ENCODE measurements at places on chromosomes 16 and 17.

- no peak for DNase-seq
Measured at GRCh38 chr16:51487880-51488279, 336.8 kb upstream of the SALL1 start.

DNA sequence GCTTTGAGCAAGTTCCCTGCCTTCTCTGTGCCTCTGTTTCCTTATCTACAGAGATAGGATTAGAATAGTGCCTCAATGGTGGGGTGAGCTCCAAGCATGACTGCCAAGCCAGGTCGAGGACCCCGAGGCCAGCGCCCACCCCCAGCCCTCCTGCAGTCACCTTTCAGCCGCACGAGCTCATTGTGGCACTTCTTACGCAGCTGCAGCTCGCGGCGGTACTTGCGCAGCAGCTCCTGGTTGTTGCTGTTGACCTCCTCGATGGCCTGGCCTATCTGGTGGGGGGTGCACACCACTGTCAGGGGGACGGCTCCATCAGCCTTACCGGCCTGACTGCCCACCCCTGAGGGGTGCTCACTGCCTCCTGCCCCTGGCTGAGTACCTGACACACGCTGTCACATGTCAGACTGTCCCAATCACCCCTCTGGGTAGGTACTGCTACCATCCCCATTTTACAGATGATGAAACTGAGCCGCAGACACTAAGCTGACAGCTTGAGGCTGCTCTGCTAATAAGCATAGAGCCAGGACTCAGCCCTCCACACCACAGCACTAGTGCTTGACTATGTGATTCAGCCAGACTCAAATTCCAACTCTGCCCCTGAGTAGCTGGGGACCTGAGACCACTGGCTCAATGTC lies 31.3 kb downstream of the KATNB1 start:
- DNase-seq: no peak

- DNase-seq: peak; percentile 96
Measured at GRCh38 chr17:75666959-75667790, at the start of the genes RECQL5 and SAP30BP. Gene RECQL5 (minus strand): TSS chr17:75667154. CDS start chr17:75666557, 597 bp downstream. Gene SAP30BP (plus strand): TSS chr17:75667338. CDS start chr17:75667373, 35 bp downstream.

DNA sequence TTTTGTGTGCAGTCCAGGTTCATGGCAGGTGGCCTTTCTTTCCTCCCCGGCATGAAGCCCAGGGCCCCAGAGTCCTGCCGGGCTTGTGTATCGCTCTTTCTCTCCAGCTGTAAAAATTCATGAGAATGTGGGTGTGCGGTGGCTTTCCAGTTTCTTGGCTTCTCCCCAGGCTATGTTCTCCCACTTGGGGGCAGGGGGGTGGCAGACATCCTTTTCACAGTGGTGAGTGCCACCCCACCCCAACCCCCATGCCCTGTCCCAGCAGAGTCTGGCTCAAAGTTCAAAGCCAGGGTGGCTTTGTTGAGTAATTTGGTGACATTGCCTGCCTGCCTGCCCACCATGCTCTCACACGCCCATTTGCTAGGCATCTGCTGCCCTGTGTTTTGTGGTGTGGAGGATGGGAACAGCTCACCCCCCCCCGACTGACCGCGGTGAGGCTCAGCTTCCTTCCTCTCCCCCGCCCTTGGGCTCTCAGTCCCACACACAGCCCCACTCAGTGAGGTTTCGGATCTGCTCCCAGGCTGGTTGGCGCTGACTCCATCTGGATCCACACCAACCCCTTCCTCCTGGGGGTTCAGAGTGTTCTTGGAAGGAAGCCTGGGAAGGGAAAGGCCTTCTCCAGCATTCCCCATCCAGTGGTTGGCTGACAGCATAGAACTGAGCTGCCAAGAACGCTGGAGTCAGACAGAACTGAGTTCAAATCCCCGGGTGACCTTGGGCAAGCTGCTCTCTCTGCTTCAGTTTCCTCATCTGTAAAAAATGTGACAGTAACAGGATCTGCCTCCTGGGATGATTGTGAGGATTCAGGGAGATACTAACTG lies 36.0 kb downstream of the CHD9 start:
- DNase-seq: peak; percentile 99

- no peak for DNase-seq
Measured at GRCh38 chr16:68183046-68183445, 52.9 kb downstream of the ESRP2 start.

DNA sequence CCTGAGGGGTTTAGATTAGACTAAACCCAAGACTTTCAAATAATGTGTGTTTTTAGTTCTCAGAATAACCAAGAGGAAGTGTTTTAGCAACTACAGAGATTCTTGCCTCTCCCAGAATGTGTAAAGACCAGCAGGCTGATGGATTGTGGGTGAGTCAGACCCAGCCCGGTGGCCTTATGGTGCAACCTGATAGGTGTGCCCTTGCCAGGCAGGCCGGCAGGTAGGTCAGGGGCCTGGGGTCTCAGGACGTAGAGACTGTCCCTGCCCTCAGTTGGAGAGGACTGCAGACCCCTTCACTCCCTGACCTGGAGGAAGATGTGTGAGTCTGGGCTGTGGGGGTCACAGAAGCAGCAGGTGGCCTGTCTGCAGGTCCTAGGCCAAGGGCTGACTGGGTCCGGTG lies 47.2 kb upstream of the ACSF3 start:
- no peak for DNase-seq

DNA sequence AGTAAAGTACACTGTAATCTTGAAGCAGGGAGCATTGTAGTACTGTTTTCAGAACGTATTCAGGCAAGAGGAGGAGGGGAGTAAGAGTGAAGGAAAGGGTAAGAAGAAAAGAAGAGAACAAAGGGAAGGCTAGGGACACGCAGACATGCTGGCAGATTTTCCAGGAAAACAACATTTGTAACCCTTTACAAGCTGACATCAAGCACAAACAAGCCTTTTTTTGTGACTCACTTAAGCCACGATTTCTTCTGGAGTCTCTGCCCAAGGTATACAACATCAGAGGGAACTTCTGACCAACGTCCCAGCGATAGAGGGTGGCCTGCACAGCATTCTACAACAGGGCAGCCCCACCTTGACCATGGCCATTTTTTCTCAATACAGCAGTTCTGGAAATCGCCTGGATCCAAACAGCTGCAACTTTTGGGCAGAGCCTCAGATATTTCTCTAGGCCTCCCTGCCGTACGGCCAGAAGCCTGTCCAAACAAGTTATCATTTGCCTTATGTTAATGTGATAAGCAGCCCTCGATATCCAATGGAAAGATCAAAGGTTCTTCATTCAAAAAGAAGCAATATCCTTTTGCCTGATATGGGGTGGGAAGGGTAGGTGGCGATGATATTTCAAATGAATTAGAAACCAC lies 247.3 kb downstream of the ZFHX3 start:
- no peak for DNase-seq

DNA sequence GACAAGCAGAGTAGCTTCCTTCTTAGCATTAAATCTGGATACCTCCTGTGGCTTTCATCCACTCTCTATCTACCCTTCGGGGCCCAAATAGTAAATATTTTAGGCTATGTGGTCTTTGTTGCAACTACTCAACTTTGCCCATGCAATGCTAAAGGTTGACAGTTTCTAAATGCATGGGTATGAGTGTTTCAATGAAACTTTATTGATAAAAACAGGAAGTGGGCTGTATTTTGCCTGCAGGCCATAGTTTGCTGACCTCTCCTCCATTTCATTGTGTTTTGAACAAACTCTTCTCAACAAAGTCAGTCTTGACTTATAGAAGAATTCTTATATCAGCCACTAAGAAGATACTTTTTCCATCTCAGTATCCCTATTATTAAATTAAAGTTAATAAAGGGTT lies 34.1 kb downstream of the ACSM2A start:
- no peak for DNase-seq

DNA sequence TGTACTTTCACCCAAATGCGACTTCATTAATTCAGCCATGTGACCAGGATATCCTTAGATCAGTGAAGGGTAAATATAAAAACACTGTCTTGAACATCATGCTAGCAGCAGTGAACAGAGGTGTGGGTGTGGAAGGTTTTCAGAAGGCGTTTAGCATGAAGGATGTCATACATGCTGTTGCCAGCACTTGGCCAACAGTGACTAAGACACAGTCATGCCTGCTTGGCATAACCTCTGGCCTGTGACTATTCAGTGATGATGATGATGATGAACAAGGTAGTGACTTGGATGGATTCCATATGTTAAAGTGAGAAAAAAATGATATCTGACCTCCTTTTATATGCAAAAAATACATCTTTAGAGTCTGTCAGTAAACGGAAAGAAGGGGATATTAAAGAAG lies 97.9 kb downstream of the MAP2K4 start:
- no peak for DNase-seq

GRCh38 chr16:69087161-69087581 lies 18.3 kb upstream of the HAS3 start:
- no peak for DNase-seq

- DNase-seq: no peak
Measured at GRCh38 chr17:77105706-77106105, 35.1 kb upstream of the SEC14L1 start.

- DNase-seq: no peak
Measured at GRCh38 chr16:8795091-8795490, 2.3 kb downstream of the TMEM186 start.

DNA sequence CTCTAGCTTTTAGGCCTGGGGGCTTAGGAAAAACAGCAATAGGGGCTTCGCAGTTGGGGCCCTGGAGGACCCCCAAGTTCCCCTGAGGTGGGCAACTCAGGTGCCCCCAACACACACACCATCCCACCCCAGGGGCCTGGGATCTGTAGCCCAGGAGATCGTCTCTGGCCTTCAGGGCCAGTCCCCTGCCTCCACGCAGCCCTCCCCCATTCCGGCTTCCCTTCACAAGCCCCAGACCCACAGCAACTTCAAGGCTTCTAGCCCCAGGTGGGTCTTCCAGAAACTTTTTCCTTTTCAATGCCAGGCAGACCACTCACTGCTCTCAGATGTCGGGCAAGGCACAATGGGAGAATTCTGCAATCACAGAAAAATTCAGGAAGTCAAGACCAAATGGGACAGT lies 79.4 kb downstream of the C16orf78 start:
- no peak for DNase-seq

- DNase-seq: no peak
Measured at GRCh38 chr16:4550591-4550990, 5.5 kb upstream of the C16orf96 start.

DNA sequence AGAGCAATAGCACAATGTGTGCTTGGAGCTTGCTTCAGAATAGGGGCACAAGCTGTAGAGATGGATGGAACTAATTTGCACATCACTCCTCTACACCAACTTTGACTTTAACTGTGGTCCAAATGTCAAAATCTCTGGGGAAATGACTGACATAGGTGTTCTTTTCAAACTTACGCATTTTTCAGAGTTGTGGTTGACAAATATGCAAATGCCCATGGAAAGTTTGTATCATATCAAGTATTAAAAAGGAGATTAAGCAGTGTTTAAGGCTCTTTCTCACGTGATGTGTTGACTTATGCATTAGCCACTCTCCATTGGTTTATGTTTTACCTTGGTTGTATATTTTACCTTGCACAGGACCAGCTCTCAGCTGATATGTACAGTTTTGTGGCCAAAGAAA lies 77.1 kb downstream of the ELAC2 start:
- no peak for DNase-seq

DNA sequence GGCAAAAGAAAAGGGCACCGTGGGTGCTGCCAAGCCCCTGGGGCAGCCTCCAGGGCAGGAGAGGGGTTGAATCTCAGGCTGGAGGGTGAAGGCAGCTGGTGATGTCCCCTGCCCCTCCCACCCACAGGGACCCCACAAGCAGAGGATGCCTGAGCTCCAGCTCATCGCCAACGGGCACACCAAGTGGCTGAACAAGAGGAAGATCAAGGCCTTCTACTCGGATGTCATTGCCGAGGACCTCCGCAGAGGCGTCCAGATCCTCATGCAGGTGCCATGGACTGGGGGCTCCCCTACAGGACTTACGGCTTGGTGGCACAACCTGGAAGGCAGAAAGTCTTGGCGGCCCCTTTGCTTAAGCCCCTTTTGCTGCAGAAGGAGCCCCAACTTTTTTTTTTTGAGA lies 21.8 kb downstream of the SLC12A3 start:
- DNase-seq: no peak

DNA sequence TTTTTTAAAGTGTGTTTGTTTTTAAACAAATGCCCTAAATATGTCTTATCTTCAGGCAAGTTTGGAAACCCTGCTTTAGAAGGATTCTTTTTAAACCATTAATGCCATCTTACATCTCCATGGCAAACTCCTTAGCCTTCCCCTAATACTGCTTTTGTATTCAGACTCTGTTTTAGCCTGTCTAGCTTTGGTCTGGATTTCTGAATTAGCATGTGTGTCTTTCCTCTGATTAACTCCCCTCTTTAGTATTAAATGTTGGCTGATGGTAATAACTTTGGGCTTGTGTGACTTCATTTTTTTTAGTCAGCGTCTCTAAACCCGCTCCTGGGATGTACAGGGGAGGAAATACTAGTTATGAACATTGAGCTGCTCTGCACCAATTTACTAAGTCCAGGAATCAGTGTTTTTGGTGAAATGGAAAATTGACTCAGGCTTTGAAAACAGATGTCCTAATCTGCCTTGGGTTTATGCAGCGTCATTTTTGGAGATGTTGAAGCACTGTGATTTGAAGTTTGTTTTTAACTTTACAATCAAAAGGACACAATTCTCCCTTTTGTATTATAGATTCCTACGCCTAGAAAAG lies 22.2 kb downstream of the WIPF2 start:
- DNase-seq: no peak

DNA sequence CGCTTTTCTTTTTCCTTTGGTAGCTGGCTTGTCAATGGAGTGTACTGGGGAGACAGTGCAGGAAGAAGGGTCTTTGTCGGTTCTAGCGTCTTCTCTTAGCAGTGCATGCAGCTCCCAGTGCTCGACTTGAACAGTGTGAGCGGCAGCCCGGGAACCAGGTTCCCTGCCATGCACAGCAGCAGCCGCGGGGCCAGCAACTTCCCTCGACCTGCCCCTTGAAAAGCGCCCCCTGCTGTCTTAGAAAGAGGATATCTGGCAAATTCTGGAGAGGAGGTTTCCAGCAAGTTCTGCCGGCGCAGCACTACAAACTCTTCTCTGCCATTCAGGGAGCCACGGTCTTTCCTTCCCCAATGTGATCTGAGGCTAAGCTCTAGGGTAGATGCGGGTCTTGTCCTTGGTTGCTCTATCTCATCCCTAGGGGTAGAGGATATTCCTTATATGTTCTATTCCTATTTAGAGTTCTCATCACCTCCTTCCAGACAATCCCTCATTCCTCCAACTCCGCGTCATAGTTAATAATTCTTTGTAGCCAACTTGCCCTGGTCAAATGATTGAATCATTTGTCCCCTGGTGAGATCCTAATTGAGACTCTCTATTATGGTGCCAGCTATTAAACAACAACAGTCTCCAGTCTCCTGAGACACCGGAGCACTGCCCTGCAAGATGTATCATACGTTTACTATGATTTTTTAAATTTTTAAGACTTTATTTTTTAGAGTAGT lies 451.3 kb downstream of the PMP22 start:
- peak; percentile 6 for DNase-seq

DNA sequence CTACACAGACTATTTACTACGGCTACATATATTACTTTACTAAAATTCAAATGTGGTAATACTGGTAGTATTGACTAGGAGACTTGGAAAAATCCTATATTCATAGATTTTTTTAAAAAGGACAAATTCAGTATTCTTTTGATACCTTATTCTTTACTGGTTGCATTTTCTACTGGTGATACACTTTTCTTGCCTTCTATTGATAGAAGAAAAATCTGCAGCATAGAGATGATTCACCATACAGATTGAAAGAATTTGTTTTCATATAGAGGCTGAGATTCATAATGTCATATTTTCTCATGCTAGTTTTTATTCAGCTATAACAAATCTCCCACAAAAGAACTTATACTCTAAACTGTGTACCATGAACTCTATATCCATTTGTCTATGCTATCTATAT lies 195.4 kb upstream of the C17orf78 start:
- no peak for DNase-seq
